ENCODE measurements at places on chromosomes 6 and 20. TPM values are rescaled to one million over a fixed set of nuclear protein-coding genes. Genes with fewer than 3 reads are reported as not detected.

DNA sequence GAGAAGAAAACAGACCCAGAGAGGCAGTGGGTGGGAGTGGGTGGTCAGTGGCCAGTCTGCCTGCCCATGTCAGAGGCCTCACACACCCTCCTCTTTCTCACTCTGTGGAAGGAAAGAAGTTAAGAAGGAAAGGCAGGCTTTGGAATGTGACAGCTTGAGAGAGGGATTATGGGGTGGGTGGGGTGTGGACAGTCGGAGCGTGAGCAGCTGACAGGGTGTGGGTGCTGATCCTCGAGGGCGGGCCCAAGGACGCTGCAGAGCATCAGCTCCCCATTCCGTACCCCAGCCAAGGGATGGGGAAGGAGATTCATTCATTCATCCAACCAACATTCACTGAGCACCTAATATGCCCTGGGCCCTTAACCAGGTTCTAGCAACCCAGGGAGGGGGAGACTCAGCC lies 4.8 kb downstream of the TGM6 start:
- H3K36me3 ChIP-seq = no peaks in the 10 kb centered on the region
- DNase-seq = no peak
- H3K27ac ChIP-seq = no peak overlapping the region
- H3K4me3 ChIP-seq = no peak overlapping the region

The IL20RA gene
- total RNA-seq = not detected

DNA sequence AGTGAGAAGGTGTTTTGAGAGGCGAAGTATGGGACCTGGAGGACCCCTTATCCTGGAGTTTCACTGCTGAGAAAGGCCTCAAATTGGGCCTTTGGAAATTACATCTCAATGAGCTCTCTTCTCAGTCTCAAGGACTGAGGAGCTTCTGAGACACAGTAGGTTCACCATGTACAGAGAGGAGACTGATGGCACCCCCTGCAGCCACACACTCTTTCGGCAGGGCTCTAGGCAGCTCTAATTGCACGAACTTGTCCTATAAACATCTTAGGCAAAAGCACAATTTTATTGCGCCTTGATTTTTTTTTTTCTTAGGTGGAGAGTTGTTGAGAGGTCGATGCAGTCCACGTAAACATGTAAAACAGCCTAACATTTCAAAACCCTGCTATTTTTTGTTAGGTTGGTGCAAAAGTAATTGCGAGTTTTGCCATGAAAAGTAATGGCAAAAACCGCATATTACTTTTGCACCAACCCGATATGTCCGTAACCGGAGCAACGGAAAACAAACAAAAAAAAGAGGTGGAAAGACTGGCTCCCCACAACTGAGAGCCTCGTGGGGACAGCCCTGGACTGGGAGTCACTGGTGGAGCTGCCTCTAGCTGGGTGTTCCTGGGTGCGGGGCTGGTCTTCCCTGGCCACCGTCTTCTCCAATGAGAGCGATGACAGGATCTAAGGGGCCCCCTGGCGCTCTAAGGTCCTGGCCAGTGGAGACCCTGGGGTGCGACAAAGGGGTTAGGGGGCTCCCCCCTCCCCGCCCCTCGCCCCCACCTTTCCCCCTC lies 84.0 kb upstream of the EYA2 start:
- H3K27me3 ChIP-seq = peaks cover 40% of the 10 kb centered on the region
- H3K36me3 ChIP-seq = no peaks in the 10 kb centered on the region
- no peak for DNase-seq
- H3K4me3 ChIP-seq = no peak overlapping the region
- H3K4me1 ChIP-seq = no peaks in the 10 kb centered on the region

DNA sequence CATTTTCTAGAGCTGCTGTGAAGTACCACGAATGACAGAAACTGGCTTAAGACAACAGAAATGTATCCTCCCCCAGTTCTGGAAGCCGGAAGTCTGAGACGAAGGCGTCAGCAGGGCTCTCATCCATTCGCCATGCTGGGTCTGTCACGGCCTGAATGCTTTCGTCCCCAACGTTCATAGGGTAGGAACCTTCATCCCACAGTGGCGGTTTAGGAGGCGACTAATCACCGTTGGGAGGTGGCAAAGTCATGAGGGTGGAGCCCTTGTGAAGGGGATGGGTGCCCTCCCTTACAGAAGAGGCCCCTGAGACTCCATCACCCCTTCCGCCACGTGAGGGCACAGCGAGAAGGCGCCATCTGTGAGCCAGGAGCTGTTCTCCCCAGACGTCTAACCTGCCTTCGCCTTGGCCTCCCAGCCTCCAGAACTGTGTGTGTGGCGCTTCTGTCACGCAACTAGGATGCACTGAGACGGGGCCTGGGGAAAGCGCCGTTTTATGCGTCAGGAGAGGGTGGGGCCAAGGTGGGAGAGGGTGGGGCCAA lies 250.3 kb downstream of the TTLL2 start:
- H3K4me1 ChIP-seq = no peaks in the 10 kb centered on the region
- DNase-seq = no peak
- no peaks in the 10 kb centered on the region for H3K36me3 ChIP-seq
- no peak overlapping the region for H3K27ac ChIP-seq
- no peak overlapping the region for H3K4me3 ChIP-seq

DNA sequence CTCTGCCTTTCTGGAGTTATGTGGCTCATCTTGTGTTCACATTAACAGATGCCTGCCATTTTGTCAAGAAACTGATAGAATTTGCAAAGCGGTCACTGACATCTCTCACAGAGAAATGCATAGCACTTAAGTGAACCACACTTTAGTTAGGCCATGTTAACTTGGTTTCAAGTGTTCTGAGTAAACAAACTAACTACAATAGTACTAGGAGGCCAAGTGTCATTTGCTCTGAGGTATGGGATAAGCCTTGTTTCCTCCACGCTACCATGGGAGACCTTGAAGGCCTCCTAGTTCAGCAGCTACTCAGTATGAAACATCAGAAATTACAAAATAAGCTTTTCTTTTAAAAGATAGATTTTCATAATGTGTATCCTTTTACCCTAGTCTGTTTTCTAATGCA lies 143.5 kb upstream of the MARCKS start:
- no peak overlapping the region for H3K27ac ChIP-seq
- H3K36me3 ChIP-seq = no peaks in the 10 kb centered on the region
- DNase-seq = no peak
- H3K4me1 ChIP-seq = no peaks in the 10 kb centered on the region
- H3K27me3 ChIP-seq = peaks cover 7% of the 10 kb centered on the region
- no peak overlapping the region for H3K4me3 ChIP-seq

DNA sequence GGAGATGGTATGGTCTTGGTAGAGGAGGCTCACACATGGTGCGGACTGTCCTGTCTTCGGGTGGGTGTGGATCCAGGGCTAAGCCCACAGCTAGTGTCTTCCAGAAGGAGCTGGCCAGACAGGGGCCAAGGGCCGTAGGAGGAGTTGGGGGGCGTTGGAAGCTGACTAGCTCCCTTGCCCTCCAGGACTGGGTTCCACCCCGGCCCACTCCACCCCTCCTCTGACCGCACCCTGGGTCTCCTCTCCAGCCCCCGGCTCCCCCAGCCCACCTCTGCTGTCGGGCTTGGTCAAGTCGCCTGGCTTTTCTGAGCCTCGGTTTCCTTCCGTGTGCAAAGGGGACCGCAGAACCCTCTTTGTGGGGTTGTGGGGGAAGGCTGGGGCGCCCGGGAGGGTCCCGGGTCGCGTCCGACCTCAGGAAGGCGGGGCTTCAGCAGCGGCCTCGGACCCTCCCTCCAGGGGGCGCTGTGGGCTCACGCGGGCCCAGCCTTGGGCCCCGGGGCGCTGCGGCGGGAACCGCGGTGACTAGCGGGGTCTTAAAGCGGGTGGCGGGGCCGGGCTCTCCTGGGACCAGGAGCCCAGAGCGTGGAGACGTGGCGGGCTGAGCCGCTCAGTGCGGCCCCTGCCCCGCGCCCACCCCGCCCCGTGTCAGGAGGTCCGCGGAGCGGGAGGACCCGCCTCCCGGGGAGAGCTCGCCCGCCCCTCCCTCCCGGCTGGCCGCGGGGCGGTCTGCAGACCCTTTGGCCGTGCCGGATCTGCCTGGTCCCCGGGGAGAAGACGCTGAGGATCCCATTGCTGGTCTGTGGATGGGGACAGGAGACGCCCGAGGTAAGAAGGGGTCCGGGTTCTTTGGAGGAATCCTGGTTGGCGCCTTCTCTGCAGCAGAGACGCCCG lies 5.4 kb downstream of the NPBWR2 start:
- peaks cover 23% of the 10 kb centered on the region for H3K27me3 ChIP-seq
- peak; percentile 78 for DNase-seq
- H3K4me1 ChIP-seq = peaks cover 15% of the 10 kb centered on the region
- H3K27ac ChIP-seq = no peak overlapping the region
- peak overlapping the region; percentile 18 for H3K4me3 ChIP-seq
- H3K36me3 ChIP-seq = no peaks in the 10 kb centered on the region

All from activated naive CD8-positive, alpha-beta T cell treated with anti-CD3 and anti-CD28 coated beads for 36 hours (primary cell).